ENCODE measurements at places on chromosomes 1 and 21.

DNA sequence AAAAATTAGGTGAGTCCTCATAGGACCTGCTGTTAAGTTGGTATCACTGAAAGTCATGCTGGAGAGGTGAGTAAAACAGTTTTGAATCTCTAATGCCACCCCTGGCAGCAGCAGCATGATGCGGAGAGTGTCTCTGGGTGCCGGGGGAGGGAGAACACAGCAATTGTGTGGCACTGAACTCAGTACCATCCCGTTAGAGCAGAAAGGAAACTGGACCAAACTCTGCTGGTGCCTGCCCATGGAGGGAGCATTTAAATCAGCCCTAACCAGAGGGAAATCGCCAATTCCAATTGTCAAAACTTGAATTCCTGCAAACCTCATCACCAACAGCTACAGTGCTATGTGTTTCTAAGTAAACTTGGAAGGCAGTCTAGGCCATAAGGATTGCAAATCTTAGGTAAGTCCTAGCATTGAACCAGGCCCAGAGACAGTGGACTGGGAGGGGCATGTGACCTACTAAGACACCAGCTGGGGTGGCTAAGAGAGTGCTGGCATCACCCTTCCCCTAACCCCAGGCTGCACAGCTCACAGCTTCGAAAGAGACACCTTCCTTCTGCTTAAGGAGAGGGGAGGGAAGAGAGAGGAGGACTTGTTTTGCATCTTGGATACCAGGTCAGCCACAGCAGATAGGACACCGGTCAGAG lies 30.0 kb downstream of the CD53 start:
- DNase-seq = no peak

- DNase-seq = no peak
Measured at GRCh38 chr1:167369933-167370332, 148.4 kb downstream of the CD247 start.

DNA sequence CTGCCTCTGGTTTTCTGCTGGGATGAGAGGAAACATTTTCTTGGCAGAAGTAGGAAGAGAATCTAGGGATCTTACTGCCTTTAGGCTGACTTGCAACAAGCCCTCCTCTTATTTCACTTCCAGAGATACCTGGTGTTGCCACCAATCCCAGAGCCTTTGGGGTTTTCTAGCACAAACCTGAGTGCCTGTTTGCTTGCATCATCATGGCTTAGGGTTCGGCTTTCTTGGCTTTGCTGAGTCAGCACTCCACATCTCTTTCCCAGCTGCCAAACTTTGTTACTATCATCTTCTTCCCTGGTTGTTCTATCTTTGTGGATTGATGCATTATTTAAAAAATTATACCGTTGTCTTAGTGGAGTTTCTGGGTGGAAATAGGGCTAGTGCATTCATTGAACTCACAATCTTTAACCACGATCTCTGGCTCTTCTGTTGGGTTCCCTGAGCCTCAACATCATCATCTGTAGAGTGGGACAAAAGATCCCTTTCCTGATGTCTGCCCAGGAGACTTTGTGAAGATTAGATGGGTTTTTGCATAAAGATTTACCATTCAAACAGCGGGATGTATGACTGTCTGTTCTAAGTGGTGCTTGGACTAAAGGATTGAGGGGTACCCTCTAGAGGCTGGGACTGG lies 76.6 kb upstream of the SELENON start:
- DNase-seq = no peak

GRCh38 chr1:54335011-54335754 lies 71.0 kb downstream of the SSBP3 start:
- DNase-seq = no peak

DNA sequence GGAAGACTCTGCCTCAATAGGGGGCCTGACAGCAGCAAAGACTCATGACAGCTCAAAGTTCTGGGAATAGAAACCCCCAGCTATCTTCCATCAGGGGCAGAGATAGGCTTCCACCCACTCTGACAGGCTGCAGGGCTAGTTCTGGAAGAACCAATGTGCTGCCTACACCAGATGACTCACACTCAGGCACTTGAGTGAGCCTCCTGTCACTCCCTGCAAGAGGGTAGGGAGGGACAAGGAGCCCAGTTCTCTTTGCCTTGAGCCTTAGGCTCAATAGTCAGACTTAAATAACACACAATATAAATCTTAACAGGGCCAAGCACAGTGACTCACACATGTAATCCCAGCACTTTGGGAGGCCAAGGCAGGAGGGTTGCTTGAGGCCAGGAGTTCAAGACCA lies 386.4 kb downstream of the HHAT start:
- DNase-seq = no peak

DNA sequence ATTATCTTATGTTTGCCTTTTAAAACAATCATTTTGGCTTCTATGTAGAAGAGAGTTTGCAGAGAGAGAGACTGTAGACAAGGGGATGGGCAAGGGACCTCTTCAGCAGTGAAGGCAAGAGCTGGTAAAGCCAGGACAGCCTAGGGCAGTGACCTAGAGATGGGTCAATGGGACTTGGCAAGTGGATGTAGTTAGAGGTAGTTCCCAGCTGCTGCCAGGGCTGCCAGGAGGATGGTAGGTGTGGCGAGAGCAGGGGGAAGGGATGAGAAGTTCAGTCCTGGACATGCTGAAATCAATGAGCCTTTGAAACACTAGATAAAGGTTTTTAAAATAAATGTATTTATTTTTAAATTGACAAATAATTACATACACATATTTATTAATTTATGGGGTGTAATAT lies 6.4 kb upstream of the SPRR5 start:
- no peak for DNase-seq

DNA sequence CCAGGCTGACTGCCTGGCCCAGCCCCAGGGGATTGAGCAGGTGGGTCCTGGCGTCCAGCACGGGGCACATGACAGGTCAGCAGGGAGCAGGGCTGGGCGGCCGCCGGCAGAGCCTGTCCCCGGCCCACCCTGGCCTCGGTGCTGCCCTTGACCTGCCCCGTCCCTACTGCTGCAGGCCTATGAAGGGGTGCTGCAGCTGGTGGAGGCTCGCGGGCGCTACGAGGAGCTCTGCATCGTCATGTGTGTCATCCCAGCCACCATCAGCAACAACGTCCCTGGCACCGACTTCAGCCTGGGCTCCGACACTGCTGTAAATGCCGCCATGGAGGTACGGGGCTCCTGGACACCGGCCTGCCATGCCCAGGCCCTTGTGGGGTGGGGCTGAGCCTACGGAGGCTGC lies 15.6 kb downstream of the CFAP410 start:
- no peak for DNase-seq

GRCh38 chr1:208145167-208145566 lies 99.0 kb downstream of the PLXNA2 start:
- DNase-seq = no peak

- no peak for DNase-seq
Measured at GRCh38 chr1:1894354-1895059, 3.6 kb upstream of the GNB1 start.
